ENCODE measurements at places on chromosomes 2 and 18.

DNA sequence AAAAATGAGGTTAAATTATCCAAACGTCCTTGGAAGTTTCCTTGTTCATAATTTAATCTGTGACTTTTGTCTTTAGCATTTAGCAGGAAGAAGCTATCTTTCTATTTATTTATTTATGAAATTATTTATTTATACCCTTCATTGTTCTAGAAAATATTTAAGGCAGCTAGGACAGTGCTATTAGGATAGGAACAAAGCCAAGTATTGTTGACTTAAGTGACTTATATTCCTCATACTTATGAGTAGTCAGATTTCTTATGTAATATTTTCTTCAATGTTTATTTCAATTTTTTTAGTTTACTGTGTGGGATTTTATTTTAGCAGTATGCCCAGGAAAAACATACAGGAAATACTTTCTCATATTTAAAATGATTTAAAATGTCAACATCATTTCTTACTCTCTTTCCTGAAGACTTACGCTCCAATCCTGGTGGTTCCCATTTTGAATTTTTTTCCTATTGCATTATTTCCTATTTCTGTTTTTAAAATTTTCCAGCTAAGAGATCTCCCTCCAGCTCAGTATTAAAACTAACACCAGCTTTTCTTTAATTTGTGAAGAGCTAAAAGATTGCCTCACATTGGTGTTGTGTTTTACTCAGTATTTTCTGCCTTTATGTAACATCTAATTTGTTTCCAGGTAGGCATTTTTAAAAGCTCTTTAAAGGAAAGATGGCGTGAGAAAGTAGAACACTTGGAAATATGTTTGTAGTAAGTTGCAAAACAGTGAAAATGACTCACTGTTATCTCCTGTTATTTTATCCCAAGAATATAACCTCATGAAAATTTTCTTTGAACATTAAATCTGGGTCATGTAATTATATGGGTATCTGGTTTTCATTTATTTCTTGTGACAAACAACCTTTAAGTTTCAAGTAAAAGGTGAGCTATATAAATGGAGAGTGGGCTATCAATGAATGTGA, 32.2 kb downstream of the MAPRE2 start:
- no peak for DNase-seq

GRCh38 chr2:97359861-97360584, 229.7 kb downstream of the ANKRD36B start:
- no peak for DNase-seq

DNA sequence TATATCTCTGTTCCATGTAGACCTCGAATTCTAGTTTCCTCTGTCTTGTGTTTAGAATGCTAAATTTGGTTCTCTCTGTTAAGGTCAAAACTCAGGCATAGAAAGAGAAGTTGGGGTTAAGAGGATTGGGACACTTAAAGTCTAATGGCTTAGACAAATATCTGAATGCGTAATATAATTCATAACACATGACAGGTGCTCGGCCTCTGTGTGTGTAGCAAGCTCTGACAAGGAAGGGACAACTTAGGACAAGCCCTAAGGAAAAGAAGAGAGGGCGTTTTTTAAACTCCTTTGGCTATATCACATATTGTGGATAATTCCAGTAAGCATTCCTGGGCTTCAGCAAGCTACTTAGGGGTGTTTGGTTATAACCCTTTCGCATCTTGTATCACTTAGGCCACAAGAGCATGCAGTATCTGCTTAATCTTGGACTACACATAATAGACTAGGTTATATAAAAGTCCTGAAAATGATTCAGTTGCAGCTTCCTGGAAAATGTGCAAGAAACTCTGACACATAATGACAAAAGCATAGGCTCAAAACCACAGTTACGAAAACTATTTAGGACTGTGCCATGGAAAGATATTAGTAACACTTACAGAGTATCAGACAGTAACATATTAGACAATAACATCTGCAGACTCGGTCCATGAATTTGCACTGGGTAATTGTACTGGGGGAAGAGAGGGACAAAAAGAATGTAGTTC, 16.1 kb upstream of the CREB1 start:
- DNase-seq: no peak

- no peak for DNase-seq
Observed at GRCh38 chr2:57181315-57182038, 865.1 kb upstream of the VRK2 start.

DNA sequence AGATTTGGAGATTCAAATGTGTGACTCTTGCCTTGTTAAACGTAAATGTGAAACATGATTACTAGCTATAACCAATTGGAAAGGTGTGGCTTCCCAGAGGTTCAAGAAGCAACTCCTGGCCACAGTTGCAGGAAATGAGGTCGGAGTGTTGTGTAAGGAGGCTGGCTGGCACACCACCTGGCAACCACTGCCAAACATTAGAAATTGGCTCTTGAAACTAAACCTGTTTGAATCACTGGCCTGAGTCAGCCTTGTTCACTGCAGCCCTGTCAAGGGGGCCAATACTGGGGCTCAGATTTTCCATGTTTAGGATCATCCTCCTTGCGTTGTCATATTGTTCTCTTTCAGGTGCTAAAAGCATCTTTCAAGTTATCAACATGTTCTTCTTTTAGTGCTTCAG, 206.3 kb downstream of the ARL6IP6 start:
- no peak for DNase-seq

GRCh38 chr2:160429248-160430000, 64.2 kb downstream of the RBMS1 start:
- DNase-seq: peak; percentile 91

- DNase-seq: no peak
Observed at GRCh38 chr2:60512641-60513040, 40.8 kb downstream of the BCL11A start.

- DNase-seq: no peak
Observed at GRCh38 chr2:241948901-241949735, 79.6 kb downstream of the RTP5 start.

GRCh38 chr2:18546567-18546966, 13.9 kb downstream of the RDH14 start:
- DNase-seq: no peak

DNA sequence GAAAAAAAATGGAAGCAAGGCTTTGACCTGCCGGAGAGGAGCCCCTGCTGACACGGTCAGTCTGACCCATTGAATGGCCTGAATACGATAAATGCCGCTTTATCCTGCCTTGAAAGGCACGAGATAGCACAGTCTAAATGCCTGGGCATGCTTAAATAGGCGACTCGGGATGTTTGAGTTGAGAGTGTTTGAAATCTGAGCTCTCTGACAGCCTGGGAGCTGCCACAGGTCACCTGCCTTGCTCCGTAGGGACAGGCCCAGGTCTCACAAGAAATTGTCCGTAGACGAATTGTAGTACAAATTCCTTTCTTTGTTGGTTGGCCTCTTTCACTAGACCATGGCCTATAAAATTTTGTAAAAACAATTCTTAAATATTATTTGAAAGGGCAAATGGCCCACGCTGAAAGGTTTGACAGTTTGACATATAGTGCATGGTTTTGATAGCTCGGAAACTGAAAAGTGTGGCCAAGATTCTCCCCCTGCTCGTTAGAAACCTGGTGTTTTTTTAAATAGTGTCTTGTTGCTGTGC, 72.8 kb downstream of the MEIS1 start:
- DNase-seq: no peak

DNA sequence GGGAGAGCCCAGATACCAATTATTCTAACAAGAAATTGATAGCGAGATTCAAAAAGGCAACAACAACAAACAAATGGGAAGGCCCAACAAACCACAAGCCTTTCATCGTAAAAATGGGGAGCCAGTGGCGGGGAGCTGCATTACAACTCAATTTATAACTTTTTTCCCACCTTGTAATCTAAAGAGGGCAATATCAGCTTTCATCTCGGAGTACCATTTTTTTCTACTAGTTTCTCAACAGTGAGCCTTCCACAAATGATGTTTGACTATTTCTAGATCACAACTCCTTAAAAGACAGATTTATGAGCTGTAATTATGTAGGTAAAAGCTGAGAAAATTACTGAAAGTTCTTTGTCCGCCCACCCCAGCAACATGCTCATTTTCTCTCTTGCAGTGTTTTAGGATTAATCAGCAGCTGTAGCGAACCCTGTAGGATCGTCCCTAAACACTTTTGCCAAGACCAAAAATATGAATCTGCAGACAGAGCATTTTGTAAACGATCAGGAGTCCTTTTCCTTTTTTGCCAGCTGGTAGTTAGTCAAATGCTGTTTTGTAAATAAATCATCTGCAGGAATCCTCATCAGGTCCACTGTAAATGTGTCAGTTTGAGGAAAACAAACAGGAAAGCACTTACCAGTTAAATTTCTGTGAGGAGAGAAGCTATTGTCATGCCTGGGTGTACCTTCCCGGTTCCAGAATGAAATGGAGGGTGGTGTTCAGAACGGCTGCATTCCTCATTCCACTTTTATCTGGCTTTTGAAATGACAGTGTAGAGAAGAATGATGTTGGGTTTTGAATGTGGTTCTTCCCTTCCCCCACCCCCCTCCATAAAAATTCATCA, 53.2 kb downstream of the EEF1B2 start:
- DNase-seq: no peak

DNA sequence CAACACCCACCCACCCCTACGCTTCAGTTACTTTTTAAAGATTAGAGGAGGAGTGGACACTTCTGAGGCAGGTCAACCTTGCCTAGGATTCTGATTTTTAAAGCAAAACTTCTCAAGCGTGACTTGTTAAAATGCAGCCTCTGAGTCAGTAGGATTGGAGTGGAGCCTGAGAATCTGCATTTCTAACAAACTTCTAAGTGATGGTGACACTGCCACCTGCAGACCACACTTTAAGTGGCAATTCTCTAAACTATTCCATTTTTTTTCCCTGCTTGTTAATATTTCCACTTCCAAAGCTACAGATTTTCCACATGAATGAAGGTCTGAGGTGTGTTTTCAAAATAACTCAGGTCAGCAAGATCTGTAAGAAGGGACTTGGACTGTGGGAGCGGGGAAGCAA, 171.1 kb upstream of the CCDC150 start:
- peak; percentile 14 for DNase-seq

- no peak for DNase-seq
Observed at GRCh38 chr2:50607721-50608120, 424.2 kb downstream of the NRXN1 start.

- DNase-seq: no peak
Observed at GRCh38 chr2:215352602-215353001, 40.7 kb downstream of the ATIC start.

- DNase-seq: no peak
Observed at GRCh38 chr2:232523402-232523681, 2.6 kb upstream of the CHRND start.

- DNase-seq: no peak
Observed at GRCh38 chr2:176826984-176827668, 385.5 kb upstream of the HNRNPA3 start.

GRCh38 chr2:63792530-63792929, 49.2 kb upstream of the UGP2 start:
- no peak for DNase-seq

DNA sequence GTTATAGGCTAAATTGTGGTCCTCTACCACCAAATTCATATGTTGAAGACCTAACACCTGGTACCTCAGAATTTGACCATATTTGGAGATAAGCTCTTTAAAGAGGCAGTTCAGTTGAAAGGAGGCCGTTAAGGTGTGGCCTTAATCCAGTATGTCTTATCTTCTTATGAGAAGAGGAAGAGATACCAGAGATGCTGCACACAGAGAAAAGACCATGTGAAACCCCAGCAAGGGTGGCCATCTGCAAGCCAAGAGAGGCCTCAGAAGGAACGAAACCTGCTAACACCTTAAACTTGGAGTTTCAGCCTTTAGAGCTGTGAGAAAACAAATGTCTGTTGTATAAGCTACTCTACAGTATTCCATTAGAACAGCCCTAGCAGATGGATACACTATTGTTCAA, 528.1 kb upstream of the DCC start:
- DNase-seq: no peak

DNA sequence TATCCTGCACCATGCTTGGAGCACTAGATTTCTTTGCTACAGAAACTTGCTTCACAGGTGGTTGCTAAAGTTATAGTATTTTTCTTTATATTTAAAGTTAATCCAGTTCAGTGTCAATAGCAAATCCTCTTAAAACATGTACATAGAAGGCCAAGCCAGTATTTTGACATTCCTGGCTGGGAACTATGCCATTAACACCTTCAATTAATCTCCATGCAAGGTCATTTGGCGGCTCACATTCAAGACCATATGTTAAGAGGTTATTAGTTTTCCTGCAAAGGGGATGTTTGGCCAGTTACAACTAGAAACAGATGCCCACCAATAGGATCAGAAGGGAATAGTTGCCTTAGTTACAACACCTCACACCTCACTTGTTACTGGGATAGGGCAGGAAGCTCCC, 261.3 kb upstream of the MEIS1 start:
- no peak for DNase-seq

DNA sequence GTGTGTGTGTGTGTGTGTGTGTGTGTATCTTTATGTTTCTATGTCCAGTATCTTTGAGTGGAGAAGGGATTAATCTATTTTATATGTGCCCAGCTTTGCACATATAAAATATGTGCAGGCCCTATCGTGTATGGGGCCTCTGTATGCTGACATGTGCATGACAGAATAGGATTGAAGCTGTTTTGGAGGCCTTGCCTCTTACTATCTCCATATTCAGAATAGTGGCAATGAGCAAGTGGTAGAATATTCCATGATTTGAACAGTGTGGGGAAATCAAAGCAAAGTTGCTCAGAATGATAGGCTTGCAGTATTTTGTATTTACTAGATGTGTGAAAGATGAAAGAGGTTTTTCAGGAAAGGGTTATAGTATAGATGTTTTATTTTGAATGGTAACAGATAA, 480.8 kb downstream of the XIRP2 start:
- no peak for DNase-seq

DNA sequence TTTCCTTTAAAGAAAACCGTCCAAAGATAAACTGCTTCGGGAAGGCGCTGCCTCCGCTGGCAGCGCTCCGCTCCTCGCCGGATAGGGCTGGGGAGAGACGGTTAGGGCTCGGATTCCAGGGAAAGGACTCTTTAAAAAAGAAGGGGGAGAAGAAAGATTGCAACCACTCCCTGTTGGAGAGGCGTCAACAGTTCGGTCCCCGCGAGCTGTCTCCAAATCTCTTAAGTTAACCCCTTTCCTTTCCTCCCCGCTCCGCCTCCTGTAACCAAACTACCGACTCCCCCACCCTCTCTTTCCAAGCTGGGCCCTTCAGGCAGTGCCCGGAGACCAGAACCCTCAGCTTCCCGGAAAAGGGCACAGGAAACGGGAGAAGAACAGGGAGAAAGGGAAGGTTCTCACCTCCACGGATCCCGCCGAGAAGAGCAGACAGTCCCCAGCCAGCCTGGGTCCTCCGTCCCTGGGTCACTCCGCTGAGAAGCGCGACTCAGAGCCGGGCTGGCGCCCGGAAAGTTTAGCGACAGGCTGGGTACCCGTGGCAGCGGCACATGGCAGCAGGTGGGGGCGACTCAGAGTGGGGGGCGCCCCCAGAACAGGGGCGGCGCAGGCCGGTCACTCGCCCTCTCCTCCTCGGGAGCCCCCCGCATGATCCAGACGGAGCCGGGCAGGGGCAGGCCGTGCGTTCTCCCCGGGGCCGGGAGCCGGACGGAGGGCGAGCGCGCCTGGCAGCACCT, 675 bp downstream of the FZD5 start:
- peak; percentile 71 for DNase-seq

GRCh38 chr2:166343467-166343866, 32.3 kb downstream of the SCN9A start:
- no peak for DNase-seq
